ENCODE measurements at places on chromosomes 1 and 21.
A peak's percentile ranks its signal among the peaks of the same experiment; 100 is the strongest.

DNA sequence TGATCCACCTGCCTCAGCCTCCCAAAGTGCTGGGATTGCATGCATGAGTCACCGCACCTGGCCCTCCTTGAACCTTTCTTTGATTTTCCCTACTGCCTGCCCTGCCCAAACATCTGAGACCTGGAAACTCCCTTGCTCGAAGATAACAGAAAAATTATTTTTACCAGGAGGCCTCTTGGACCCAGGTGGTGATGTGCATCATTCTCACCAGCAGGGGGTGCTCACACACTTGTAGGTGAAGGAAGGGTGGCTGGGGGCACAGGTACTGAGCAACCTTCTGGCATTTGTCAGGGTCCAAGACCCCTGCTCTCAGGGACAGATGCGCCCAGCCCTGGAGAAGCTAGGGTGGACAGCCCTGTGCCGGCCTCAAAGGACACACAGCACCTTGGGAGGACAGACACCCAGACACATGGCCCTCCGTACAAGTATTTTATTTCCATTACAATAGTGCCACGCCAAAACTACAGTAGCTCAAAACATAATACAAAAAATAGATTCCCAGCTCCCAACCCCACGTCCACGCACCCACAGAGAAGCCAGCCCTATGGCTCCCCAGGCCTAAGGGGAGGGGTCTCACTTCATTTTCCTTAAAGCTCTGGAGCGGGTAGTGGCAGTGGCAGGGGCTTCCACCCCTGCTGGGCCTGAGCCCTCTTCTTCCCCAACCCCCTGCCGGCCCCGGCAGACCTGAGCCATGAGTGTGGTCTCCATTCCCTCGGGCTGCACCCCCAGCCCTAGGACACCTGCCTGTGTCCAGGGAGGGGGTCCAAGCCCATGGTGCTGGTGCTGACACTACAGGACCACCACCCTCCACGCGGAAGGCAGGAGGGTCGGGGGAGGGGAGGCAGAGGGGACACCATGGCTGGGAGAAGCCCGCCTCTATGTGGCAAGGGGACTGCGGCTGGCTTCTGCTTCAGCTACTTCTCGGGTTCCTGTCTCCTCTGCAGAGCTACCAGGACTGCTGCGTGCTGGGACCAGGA lies 40.4 kb upstream of the EIF4G3 start:
- DNase-seq = peak; percentile 47

DNA sequence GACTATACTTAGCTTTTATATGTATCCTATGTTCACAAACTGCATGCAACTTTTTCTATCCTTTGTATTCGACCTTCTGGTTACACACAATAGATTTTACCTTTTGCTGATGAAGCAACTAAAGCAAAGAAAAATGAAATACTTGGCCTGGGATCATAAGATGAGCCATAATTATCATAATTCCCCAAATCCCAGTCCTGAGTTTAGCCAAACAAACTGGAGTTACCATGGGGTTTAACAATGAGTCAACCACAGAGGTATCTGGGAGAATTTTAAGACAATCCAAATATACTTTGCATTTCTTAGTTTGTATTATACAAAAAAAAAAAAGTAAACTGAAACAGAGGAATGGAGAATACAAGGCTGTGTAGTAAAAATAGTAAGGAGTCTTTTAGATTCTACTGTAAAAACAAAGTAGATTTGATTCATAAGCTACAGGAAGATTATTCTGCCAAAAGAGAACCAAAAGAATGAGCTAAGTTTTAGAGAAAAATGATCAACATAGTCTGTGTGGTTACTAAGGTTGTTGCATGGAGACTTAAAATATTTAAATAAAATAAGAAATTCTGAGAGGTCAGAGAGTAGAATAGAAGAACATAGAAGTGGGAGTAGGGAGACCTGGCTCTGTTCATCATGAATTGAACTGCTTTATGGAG lies 60.4 kb upstream of the GORAB start:
- no peak for DNase-seq

DNA sequence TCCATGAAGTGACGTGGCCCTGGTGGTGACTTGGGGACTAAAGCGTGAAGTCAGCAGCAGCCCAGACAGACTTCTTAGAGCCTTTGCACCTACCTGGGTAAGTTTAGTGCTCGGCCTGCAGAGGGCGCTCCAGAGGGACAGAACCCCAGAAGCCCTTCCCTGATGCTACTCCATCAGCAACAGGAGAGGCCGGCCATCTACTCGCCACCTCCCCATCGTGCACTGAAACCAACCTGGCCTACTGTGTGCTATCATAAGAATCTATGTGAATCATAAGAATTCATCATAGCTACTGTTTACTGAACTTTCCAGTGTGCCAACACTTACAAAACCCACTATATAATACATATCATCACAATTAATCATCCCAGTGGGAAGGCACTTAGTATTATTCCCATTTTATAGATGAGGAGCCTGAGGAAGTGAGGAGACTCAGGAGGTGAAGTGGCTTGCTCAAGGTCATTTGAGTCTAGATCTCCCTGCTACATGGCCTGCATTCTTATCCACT lies 7.9 kb upstream of the EDN2 start:
- no peak for DNase-seq

DNA sequence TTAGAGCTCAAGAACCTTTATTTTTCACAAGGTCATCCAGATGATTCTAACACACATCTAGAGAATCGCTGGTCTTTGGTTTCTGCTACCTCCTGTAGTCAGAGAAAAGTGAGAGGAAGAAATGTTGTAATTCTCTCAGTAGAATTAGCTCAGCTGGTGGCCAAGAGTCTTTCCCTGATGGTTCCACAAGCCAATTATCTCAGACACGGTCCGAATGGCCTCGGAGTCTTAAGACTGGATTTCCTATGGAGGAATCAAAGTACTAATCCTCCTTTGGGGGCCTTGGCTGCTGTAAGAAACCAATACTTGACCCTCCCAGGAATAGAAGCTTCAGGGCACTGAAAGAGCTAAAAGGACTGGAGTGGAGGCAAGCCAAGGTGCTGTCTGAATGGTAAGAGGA lies 1.8 kb downstream of the TMEM81 start:
- no peak for DNase-seq

GRCh38 chr21:41809891-41810596 lies 43.2 kb upstream of the RIPK4 start:
- no peak for DNase-seq

DNA sequence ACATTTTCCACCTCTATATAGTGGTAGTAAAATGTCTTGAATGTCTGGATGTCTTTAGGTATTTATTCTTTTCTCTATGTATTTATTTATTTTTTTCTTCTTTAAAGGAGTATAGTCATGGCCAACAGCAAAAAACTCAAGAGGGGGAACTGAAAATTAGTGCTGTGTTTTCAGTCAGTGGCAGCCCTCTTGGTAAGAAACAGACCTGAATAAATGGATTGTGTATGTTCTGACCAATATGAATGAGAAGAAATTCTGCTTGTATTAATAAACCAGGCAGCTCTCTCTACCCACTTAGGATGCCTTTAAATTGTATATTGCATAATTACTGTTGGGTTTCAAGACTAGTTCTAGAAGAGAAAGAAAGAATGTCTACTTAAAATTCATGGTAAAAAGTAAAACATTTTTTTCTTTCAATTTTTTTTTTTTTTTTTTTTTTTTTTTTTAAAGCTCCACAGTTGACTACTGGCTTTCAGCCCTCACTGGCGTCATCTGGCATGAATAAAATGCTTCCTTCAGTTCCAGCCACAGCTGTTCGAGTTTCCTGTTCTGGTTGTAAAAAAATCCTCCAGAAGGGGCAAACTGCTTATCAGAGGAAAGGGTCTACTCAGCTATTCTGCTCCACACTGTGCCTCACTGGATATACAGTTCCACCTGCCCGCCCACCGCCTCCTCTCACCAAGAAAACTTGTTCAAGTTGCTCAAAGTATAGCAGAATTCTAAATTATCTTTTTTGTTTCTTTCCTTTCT lies 101.6 kb downstream of the ZMYM4 start:
- peak; percentile 74 for DNase-seq

GRCh38 chr1:30783256-30783915 lies 25.8 kb upstream of the LAPTM5 start:
- no peak for DNase-seq

DNA sequence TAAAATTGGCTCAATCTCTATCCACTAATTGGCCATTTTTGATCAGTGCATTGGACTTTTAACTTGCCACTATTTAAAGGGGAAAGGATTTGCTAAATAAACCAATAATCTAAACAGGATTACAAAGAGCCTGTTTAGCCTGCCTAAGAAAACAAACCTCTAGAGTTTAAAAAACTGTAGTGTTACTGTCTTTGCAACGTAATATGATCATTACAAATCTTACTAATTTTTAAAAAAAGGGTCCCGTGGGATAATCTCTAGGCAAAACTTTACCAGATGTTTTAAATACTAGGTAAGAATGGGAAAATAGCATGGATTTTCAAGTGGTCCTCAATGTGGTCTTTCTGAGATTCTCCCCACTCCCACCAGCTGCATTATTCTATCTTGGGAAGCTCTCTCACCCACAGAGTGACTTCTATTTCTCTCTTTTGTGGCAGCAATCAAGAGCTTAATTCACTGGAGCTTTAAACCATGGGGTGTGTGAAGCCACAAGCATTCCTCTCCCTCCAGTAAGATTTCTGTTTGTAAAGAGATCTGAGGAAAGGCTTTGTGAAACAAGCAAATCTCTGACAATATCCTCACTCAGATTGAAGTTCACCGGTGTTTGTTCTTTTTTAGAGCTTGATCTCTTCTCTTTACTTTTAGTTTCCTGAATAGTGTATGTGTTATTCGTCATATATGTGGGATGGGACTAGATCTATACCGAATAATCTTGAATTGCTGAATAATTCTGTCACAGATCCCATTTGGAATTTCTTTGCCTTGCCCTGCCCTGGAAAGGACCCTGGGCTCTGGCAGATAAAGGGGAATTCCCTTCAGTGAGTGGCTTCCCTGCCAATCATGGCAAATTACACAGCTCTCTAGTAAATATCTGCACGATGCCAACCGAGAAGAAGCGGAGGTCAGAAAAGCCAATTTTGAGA lies 132.2 kb downstream of the TLR5 start:
- DNase-seq = no peak

GRCh38 chr1:109239409-109240068 lies 9.8 kb upstream of the CELSR2 start:
- peak; percentile 67 for DNase-seq

- no peak for DNase-seq
Measured at GRCh38 chr1:118085365-118085764, 99.7 kb downstream of the SPAG17 start.

GRCh38 chr1:169785267-169785666 lies 9.4 kb downstream of the METTL18 start:
- DNase-seq = no peak

GRCh38 chr1:62450301-62450700 lies 13.5 kb downstream of the USP1 start:
- DNase-seq = no peak

GRCh38 chr1:201298396-201299381 lies 15.4 kb downstream of the PKP1 start:
- no peak for DNase-seq

All from NCI-H1694 (cell line).